ENCODE measurements at places on chromosomes 7 and 10.

DNA sequence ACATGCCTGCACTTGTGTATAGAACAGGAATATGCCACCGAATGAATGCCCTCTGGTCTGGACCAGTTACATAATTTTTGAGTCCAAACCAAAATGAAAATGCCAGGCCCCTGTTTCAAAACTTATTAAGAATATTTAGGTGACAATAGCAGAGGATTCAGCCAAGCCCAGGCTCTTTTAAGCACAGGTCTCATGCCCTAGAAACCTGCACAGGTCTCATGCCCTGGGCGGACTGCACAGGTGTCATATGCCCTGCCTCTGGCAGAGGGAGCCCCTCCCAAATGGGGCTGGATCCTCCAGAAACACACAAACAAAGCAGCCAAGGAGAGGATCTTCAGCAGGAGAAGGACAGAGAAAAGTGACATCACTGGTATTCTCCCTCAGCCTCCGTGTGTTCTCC is 605.4 kb upstream of the NRP1 start:
- no peak for DNase-seq

DNA sequence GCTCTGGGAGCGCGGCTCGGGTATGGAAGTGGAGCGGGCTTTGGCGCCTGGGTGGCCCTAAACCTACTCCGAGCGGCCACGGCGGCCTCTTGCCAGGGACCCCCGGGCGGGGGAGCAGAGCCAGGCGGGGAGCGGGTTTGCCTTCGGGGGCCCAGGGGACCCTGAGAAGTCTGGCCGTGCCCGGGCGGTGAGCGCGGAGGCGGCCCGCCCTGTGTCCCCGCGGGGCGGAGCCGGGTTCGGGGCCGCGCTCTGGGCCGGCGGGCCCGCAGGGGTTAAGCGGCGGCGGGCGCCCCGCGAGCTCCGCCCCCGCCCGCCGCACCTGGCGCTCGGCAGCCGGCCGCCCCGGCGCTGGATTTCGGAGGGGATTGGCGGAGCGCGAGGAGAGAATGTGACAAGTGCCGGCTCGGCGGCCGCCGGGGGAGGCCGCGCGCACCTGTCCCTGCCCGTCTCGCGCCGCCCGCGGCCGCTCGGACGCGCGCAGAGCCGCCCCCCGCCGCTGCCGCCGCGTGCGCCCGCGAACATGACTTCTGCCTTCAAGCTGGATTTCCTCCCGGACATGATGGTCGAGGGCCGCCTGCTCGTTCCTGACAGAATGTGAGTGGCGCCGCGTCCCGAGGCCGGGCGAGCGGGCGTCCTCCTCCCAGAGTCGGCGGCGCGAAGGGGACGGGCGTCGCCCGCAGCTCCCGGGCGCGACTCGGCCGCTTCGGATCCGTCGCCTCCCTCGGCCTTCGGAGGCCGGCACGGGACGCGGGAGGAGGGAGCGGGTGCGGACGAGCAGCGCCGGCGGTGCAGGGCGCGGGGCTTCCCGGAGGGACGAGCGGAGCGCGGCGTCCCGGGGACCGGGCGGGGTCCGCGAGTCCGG is at the start of gene CELF2:
CELF2 (plus strand) TSS at position 303 of the 862 bp plus-strand sequence; CDS start at position 521, 218 bp downstream.
- peak; percentile 31 for DNase-seq

GRCh38 chr7:116953906-116954838 is 871 bp downstream of the ST7 start:
- DNase-seq: no peak

DNA sequence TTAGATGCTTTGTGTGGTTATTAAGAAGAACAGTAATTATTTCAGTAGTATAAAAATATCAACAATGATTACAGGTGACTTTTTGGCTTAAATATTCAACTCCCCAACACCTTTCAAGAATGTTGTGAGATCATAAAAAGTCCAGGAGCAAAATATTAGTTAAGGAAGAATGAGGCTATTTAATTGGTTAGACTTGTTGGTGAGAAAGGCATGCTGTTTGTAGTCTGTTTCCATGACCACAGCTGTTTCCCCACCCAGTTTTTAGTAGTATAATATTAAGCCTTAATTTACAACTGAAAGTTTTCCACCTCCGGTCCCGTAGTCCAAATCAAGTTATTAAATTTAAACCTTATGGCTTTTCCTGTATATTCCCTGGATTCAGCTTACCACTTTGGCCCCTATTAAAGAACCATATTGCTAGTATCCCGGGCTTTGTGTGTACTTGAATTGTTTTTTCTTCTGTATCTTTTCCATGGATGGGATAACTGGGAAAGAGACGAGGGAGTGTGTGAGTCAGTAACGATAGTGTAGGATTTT is 133.3 kb downstream of the CELF2 start:
- no peak for DNase-seq

GRCh38 chr7:1112625-1113547 is 25.0 kb downstream of the GPER1 start:
- DNase-seq: no peak

- no peak for DNase-seq
Observed at GRCh38 chr10:128268015-128268722, 141.9 kb upstream of the MKI67 start.

DNA sequence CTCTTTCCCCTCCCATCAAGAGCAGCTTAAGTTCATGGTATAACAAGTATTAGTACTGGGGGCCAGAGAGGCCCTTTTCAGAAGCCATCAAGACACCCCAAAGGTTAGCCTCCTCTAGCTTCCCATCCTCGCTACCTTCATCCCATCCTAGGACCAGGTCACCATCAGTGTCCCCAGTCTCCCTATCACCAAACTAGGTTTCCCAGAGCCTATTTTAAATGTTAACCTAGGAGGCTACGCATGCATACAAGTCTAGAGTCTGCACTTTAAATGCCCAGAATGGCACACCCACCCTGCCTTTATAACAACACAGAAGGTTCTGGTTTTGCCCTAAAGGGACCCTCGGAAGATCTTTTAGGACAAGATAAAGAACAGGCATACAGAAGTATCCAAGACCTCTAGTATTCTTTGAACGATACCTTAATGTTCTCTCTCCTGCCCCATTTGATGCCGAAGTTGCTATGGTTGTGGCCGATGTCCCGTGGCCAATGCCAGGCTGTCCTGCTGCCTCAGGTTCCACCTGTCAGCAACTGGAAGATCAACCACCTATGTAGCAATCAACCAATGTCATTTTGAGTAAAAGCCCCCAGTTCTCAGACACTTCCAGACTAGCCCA is 2.2 kb downstream of the GPRIN2 start:
- DNase-seq: no peak

- no peak for DNase-seq
Observed at GRCh38 chr10:125235093-125236069, 75.0 kb upstream of the CTBP2 start.

- DNase-seq: no peak
Observed at GRCh38 chr7:95157381-95157780, 167.0 kb downstream of the PON1 start.

DNA sequence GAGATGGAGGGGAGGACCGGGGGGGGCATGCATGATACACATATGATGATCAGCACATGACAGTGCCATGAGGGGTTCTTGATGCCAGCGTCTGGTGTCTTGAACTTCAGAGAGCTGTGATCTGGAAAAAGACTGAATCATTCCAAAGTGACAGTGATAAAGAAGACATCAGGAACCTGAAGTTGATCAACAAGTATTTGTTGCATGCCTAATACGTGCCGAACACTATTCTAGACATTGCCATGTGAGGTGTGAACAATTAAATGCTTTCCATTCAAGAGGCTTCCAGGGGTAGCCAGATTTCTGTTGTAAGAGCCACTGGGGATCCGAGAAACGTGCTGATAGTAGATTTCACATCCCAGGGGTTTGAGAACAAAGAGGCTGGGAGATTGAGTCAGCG is 6.2 kb downstream of the MCM10 start:
- no peak for DNase-seq

DNA sequence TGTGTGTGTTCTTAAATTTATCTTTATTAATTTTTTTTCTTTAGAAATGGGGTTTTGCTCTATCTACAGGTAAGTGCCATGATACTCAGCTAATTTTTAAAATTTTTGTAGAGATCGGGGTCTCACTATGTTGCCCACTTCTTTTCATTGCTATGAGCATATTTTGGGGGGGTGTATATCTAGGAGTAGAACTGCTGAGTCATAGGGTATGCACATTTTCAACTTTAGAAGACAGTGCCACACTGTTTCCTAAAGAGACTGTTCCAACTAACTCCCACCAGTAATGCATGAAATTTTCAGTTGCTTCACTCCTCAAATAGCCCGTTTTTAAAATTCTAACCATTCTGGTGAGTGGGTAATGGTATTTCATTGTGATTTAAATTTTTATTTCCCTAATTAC is 108.3 kb downstream of the CUL2 start:
- DNase-seq: no peak

GRCh38 chr7:132519936-132520335 is 56.3 kb downstream of the PLXNA4 start:
- no peak for DNase-seq

DNA sequence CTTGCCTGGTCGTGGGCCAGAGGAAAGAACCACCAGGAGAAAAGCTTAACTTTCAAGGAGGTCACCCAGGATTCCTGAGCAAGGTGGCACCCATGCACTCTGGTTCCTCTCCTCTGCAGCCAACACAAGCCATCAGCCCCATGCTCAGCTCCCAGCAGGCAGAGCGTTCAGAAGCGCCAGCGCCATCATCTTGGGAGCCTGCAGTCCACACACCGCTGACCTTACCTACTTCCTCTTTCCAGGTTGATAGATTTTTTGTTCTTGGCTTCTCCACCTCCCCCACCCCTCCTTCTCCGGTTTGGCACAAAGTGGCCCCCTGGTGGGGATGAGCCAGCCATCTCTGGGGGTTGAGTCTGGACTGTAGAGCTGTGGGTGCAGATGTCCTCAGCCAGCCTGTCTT is 1.7 kb upstream of the WDR86 start:
- DNase-seq: no peak
